ENCODE measurements at places on chromosomes 7 and 10.

DNA sequence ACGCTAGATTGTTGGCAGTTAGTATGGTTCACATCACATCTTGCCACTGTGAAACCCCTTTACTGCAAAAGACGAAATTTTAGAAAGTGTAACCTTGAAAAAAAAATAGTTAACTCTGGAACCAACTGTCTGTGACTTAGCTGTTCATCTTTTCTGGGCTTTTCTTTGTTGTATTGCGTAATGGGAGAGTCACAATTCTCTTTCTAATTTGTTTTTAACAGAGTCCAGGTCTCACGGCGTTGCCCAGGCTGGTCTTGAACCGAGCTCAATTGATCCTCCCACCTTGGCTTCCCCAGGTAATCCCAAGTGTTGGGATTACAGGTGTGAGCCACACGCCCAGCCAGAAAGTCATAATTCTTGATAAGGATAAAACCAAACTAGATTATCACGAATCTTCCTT, 14.5 kb downstream of the UBE3C start:
- no peak for DNase-seq

GRCh38 chr7:150631866-150632864, at the start of gene GIMAP6:
Gene GIMAP6 (minus strand): TSS chr7:150632385. CDS start chr7:150630142, 2,243 bp downstream.
- DNase-seq = peak; percentile 74

DNA sequence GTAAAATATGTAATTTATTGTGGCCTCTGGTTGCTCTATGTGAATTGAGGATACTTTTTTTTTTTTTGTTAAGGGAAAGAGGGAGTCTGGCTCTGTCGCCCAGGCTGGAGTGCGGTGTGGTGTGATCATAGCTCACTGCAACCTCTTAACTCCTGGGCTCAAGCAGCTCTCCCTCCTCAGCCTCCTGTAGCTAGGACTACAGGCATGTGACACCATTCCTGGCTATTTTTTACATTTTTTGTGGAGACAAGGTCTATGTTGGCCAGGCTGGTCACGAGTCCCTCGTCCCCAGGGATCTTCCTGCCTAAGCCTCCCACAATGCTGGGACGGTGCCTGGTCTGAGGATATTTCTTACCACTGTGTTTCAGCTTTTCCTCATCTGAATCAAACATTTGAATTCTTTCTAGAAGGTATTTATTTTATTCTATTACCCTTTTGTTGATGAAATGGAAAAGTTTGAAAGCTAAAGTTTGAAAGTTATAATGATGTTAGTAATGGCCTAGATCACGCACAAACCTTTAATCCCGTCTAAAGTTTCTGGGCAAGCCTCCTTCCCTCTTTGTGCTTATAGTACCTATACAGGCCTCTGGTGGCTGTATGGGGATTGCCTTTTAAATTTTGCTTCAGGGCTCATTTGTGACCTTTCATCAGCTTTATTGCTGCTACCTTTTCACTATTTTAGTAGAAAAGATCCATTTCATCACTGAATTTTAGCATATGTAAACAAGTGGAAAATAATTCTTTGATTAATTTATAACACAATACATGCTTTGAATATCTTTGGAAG, 2.0 kb downstream of the IFRD1 start:
- DNase-seq = no peak

DNA sequence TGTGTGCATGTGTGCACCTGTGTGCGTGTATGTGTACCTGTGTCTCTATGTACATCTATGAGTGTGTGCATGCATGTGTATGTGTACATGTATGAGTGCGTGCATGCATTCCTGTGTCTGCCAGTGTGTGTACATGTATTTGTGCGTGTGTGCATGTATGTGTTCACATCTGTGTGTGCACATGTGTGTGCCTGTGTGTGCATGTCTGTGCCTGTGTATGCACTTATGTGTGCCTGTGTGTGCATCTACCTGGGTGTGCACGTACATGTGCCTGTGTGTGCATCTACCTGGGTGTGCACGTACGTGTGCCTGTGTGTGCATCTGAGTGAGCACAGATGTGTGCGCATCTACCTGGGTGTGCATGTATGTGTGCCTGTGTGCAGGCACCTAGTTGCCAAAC, 102.2 kb upstream of the DIP2C start:
- peak; percentile 41 for DNase-seq

- no peak for DNase-seq
Observed at GRCh38 chr10:125627646-125628045, 55.3 kb downstream of the TEX36 start.

GRCh38 chr7:2616387-2617324, 15.1 kb upstream of the TTYH3 start:
- DNase-seq = no peak
